Stimulated activated CD4-positive, alpha-beta T cell treated with anti-CD3 and anti-CD28 coated beads, Interleukin-1b, Interleukin-23, amount 100 ng/mL, for 24 hours (primary cell): ENCODE measurements at places on chromosomes 5 and 9.

- no peak for DNase-seq
These were observed 171.0 kb downstream of the MSX2 start for GRCh38 chr5:174895360-174895759.

DNA sequence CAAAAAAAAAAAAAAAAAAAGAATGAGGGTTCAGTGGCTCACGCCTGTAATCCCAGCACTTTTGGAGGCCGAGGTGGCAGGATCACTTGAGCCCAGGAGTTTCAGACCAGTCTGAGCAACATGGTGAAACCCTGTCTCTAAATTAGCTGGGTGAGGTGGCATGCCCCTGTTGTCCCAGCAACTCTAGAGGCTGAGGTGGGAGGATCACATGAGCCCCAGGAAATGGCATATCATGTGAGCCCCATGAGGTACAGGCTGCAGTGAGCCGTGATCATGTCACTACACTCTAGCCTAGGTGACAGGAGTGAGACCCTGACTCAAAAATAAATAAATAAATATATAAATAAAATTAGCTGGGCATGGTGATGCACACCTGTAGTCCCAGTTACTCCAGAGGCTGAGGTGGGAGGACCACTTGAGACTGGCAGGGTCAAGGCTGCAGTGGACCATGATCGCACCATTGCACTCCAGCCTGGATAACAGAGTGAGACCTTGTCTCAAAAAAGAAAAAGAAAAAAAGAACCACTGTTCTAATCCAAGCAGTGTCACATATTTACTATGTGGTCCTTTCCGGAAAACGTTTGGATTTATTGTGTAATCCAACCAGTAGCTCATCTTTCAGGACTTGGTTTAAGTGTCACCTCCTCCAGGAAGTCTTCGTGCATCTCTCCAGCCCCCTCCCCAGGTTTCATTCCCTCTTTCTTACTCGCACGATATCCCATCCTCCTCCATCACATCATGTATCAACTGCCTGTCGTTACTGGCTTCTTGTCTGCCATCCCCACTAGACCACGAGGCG lies 12.3 kb upstream of the SPOUT1 start:
- DNase-seq: no peak

DNA sequence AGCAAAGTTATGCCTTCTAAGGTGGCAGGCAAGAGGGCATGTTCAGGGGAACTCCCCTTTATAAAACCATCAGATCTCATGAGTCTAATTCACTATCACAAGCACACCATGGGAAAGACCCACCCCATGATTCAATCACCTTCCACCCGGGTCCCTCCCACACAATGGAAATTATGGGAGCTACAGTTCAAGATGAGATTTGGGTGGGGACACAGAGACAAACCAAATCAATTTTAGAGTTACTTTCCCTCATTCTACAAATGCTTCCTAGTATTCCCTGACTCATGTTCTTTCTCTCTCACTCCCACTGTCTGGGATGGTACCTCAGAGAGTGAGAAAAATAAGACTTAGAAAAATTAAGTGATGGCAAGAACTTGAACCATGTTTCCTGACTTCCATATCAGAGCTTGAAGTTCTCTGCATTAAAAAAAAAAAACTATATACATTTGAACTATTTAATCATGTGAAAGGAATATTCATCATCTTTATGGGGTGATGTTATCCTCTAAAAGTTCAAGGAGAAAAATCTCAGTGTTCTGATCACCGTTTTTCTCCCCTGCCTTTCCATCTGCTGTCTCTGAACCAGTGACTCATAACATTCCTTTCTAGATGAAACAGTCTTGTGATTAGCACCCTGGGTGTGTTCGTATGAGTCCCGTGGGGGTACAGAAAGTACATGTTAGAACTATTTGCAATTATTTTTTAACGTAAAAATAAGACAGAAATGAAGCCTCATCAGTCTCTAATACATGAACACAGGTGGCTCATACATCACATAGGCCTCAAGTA lies 282.9 kb downstream of the SLF1 start:
- no peak for DNase-seq

DNA sequence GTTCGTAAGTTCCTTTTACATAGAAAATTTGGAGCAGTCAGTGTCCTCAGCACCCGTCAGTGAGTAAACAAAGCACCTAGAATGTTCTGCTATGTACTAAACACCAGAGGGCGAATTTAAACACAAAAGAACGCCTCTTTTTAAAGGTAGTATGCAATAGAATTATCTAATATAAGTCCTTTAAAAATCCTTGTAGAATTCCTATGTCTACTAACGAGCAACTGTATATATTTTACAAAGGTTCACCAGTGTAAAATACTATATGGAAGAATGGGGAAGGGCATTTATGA lies 499 bp upstream of the TMEM232 start:
- no peak for DNase-seq

DNA sequence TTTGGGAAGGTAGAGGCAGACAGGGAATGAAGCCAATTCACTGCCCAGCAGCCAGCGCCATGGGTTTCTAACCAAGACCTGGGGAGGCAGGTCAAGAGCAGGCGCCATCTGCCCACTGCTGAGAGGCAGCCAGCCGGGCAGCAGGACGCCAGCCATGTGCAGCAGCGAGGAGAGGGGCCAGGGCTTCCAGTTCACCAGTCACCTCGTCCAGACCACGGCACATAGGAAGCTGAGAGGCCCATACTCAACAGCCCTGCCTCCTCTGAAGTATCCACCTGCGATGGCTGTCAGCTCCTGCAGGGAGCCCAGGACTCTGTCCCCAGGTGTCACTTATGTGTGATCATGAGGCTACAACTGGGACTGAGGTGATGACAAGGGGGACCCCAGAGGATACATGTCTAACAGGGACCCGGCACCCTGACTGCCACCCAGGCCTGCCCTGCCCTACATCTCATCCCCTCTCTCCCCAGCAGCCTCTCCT lies 30.1 kb downstream of the IPPK start:
- DNase-seq: no peak

DNA sequence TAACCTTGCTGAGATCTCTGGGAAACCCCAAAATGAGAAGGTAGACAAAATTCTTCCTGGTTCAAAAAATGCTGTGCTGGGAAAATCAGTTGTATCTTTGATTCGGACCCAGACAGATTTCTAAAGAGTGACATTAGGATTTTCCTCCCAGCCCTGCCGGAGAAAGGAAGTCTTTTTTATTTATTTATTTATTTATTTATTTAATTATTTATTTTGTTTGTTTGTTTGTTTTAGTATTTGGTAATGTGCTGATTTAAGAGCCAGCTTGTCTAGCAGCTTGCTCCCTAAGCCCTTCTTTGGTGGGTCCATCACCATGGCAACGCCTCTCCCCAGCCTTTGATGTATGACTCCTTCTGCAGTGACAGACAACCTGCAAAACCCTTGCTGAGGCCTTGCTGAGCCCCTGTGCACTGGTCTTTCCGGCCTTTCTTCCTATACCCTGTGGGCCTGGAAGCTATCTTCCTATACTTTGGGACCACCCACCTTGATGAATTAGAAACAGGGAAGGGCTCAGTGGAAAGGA lies 60.6 kb upstream of the AFAP1L1 start:
- DNase-seq: no peak

DNA sequence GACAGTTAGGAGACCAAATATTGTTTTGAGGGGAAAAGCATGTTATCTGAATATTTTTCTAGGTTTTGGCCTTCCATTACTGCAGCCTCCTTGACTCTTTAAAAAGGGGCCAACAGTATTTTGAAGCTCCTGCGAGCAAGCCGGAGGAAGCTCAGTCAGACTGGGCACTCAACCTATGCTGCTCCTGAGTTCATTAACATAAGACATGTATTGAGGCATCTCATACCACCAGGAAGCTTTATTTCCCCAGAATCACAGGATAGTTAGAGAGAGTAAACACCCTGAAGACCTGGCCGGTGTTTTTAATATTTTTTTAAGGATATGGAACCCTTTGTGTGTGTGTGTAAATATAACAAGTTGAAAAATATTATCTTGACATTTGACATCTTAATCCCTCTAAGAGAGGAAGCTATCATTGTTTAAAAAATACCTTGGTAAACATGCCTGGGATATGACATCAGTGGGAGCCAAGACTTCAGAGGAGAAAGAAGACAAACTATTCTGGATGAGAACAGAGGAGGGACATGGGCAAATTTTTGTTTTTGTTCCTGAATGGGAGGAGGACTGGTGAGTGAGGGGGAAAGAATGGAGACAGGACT lies 139.3 kb upstream of the SLIT3 start:
- DNase-seq: no peak

GRCh38 chr5:177036443-177036842 lies 13.9 kb downstream of the ZNF346 start:
- DNase-seq: no peak

- no peak for DNase-seq
These were observed 196.7 kb downstream of the EBF1 start for GRCh38 chr5:158903006-158903405.

- no peak for DNase-seq
These were observed 34.3 kb upstream of the FRMD3 start for GRCh38 chr9:83572524-83572923.

GRCh38 chr5:37869216-37869615 lies 29.4 kb upstream of the GDNF start:
- DNase-seq: no peak
